ENCODE measurements at places on chromosomes 5 and 9.

DNA sequence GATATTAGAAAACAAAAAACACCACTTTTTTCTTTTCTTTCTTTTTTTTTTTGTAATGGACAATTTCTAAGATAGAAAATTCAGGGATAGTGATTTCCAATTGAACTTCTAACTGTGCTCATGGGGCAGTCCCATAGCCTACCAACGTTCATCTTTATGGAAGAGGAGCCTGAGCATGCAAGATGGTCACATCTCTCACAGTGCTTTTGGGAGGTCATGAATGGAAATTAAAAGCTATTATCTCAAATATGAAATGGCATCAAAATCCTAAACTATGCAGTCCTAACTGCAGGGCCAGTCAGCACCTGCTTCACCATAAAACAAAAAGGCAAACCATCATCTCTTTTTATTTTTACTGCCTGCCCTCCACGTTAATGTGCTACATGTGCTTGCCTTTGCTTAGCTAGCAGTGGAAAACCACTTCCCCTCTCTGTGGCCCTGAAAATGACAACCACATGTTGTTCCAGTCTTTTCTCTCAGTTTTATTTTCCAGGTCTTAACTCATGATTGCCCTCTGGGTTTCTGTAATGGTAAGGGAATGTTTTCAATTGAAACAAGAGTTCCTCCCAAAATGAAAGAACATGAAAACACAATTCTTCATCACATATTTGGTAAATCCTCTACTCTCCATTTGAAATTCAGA, 16.7 kb downstream of the IFNB1 start:
- peak; percentile 14 for DNase-seq

DNA sequence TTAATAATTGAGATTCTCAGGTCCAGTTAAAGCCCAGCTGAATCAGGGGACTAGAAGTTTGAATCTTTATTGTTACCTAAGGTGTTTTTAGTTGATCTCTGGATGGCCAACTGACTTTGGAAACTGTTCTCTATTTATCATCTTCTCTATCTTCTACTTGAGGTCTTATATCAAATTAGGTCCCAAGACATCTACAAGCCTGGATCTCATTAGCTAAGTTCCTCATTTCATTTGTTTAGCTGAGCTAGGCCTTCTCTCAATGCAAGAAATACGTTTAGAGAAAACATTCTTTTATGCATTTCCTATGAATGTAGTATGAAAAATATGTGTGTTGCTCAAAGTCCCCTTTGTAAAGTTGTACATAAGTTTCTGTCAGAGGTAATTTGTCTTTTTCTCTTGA, 196.6 kb downstream of the PTTG1 start:
- DNase-seq = no peak

- no peak for DNase-seq
These were observed 199.7 kb downstream of the FSTL4 start for GRCh38 chr5:133412661-133413060.

DNA sequence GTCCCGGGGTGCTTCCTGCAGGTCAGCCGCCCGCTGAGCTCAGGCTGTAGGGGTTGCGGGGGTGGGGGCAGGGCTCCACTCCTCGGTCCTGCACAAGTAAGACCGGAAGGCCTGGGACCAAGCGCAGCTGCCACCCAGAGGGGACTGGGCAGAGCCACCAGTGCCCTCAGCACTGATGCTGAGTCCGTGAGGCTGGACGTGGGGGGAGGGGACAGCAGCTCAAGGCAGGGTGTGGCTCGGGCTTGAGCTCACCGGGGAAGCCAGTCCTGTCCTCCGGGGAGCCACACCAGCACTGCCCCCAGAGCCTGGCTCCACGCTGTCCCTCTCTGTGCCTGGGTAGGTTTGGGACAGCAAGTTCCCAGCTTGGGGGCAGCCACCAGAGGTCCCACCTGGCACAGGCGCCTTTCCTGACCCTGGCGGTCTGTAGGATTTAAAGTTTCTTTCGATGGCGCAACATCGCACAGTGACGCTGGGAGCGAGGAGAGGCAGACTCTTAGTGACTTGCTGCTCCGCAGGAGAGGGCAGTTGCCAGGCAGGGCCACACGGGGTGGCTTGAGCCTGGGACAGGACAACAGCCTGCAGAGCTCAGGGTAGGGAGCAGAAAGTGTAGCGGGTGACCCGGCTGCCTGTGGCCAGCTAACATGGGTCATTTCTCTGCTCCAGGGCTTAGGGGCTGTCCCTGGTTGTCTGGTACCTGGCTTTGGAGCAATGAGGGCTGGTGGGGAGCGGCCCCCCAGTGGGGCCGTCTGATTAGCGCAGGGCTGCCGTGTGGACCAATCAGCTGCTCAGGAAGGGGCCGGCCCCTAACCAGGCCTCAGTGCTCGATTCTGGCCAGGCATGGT, 5.7 kb downstream of the LCN1 start:
- DNase-seq = no peak

DNA sequence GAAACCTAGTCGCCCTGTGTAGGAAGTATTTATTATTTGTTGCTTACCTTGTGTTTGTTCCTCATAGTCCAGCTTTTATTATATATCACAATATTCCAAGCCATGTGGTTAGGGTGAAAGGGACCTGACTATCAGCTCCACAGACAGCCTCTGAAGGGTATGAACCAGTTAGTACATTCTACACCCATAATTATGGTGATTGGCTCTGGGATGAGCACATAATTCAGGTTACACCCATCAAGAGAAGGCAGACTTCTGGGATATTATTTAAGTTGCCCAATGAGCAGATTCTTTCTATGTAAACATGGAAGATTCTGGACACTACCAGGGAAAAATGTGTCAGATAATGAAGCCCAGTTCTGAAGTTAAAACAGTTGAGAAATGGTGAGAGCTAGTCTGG, 168.0 kb downstream of the KIF4B start:
- no peak for DNase-seq

GRCh38 chr5:120576588-120576987, 112.5 kb downstream of the PRR16 start:
- no peak for DNase-seq
